Activated CD8-positive, alpha-beta memory T cell treated with anti-CD3 and anti-CD28 coated beads for 1 hour (primary cell): ENCODE measurements at places on chromosomes 16 and 17.

- no peak for DNase-seq
Measured at GRCh38 chr16:27303256-27304100, 10.3 kb upstream of the IL4R start.

DNA sequence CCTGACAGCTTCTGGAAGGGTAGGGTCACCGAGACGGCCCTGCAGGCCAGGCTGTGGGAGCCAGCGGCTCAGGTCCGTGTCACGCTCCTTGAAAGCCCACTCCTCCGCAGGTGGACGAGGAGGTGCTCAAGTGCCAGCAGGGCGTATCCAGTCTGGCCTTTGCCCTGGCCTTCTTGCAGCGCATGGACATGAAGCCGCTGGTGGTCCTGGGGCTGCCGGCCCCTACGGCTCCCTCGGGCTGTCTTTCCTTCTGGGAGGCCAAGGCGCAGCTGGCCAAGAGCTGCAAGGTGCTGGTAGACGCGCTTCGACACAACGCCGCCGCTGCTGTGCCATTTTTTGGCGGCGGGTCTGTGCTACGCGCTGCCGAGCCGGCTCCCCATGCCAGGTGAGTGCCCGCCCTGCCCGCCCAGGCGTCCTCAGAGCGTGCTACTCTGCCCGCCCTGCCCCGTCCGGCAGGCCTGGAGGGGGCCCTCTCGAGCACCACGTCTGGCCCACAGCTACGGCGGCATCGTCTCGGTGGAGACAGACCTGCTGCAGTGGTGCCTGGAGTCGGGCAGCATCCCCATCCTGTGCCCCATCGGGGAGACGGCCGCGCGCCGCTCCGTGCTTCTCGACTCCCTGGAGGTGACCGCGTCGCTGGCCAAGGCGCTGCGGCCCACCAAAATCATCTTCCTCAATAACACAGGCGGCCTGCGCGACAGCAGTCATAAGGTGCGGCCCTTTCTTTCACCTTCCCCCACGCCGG, 1.3 kb downstream of the NAGS start:
- peak; percentile 14 for DNase-seq

GRCh38 chr16:12539185-12539929, 264.3 kb downstream of the CPPED1 start:
- DNase-seq, result no peak

DNA sequence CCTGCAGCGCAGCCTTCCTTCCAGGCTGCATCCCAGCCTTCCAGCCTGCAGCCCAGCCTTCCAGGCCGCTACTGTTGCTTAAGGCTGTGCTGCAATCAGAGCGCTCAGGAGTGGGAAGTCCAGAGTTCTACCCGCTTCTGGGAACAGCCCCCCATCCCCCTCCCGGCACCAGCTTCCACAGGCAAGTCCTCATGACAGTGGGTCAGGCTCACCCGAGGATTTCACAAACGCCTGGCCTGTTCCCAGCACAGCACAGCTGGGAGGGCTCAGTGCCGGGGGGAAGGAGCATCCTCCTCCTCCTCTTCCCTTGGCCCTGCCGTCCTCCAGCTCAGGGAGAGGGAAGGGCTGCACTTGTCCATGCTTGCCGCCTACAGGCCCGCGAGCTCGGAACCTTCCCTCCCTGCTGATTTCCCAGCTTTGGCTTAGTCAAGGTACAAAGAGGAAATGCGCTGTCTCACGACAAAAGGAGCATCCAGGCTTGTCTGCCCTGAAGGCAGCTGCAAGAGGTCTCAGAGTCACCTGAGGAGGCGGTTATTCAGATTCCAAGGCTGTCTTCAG, 8.3 kb downstream of the SOCS3 start:
- DNase-seq, result no peak

DNA sequence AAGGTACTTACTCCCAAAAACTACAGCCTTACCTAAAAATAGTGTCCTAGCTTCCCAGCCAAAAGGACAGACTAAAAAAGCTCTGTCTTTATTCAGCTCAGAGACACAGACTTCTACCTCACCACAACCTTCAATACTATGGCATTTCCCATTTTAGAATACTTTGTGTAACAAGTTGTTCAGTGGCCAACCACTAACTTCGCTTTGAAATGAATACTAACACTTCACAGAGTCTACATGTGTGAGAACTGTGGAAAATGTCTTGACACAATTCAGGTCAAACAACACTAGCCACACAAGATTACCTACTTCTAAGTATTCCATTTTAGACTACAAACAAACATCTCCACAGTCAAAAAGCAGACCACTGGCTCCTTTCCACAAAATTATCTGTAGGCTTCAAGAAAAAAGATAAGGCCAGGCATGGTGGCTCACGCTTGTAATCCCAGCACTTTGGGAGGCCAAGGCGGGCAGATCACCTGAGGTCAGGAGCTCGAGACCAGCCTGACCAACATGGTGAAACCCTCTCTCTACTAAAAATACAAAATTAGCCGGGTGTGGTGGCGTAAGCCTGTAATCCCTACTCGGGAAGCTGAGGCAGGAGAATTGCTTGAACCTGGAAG, 3.2 kb downstream of the HELZ start:
- no peak for DNase-seq

DNA sequence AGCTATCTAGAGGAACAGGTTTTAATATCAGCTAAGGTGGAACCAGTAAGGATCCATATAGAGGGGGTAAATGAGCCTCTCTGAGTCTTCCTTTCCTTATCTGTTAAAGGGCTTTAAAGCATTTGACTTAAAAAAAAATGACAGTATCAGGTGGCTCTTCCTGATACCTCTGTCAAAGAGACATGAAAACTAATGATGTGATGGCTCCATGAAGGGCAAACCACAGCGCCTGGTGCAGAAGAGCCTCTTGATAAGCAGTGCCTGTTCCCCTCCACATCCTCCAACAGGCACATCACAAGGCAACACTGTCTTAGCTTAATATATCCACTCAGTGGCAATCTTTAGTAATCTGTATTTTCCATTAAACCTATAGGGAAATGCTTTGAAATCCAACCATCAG, 68.9 kb downstream of the USP31 start:
- DNase-seq, result no peak

DNA sequence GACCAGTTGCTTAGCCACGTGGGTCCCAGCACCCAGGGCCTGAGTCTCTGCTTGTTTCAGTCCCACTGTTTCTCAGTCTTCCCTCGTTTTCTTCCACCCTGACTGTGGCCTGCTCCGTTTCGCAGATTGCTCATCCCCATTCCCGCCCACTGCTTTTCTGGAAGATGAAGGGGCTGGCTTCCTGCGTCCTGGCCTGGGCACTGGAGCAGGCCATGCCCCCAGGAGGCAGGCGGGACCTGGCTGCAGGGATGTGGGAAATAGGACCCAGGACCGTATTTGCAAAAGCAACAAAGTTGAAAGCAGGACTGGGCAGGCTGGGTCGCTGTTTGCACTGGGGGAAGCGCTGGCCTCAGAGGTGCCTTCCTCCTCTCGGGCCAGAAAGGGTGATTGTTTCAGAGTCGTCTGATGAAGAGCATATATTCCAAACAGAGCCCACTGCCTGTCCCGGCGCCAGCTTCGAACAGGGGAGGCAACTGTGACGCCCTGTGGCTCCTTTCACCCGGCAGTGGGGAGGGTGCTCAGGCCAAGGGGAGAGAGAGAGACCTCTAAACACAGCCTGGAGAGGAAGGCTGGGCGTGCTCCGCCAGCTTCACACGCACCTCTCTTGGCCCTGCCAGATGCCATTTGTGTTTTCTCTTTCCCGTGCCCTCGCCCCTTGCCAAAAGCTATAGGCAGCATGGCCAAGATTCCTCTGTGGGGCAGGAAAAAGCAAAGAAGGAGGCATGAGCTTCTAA, 108.6 kb downstream of the CMIP start:
- no peak for DNase-seq

GRCh38 chr16:64416216-64417005, 705.5 kb downstream of the CDH11 start:
- DNase-seq, result no peak

- no peak for DNase-seq
Measured at GRCh38 chr17:62761884-62762283, 46.2 kb downstream of the MARCHF10 start.

GRCh38 chr17:74842599-74843351, 16.9 kb downstream of the GRIN2C start:
- DNase-seq, result no peak

GRCh38 chr17:78673395-78673794, 96.2 kb upstream of the DNAH17 start:
- DNase-seq, result no peak

DNA sequence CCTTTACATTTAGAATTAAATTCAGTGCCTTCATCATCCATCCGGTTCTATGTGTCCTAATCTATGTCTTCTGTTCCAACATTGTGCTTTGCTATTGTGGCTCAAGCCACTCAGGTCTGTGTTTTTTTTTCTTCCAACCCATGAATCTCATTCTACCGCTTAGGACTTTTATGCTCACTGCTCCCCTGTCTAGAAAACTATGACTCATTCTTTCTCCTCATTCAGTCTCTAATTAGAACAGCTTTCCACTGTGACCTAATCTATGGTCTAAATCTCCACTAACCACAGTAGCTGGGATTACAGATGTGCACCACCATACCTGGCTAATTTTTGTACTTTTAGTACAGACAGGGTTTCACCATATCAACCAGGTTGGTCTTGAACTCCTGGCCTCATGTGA, 418.7 kb downstream of the KCNJ2 start:
- no peak for DNase-seq

GRCh38 chr16:54110016-54110981, 176.3 kb downstream of the IRX3 start:
- DNase-seq, result no peak

- DNase-seq, result no peak
Measured at GRCh38 chr16:15760129-15760528, 96.7 kb downstream of the MYH11 start.

- no peak for DNase-seq
Measured at GRCh38 chr17:39628655-39629493, 2.1 kb downstream of the PPP1R1B start.

- DNase-seq, result no peak
Measured at GRCh38 chr17:703081-703875, 11.4 kb downstream of the VPS53 start.

GRCh38 chr17:18245038-18245776, 13.3 kb downstream of the FLII start:
- no peak for DNase-seq

DNA sequence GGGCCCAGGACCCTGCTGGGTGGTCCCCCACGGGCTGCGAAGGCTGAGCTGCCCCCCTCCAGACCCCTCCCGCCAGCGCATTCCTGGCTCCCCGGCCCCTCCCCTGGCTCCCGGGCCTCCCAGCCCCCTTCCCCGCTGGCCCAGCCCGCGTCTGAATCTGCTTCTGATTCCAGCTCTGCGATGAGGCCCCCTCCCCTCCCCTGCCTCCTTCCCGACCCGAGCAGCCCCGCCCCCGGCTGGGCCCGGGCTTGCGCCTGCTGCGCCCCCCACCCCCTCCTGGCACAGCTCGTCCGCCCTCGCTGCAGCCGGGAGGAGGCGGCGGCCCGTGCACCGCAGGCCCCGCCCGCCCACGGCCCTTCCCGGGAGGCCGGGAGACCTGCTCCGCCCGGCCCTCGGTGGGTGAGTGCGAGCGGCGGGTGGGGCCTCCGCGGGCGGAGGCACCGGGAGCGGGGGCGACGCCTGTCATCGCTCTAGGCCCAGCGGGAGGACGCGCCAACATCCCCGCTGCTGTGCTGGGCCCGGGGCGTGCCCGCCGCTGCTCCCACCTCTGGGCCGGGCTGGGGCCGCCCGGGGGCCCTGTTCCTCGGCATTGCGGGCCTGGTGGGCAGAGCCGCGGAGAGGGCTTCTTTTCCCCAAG, at the start of gene NTN3:
Gene NTN3 (plus strand): TSS at position 282 of the 637 bp plus-strand sequence. CDS start 405 bp downstream, outside the sequence.
- no peak for DNase-seq

- no peak for DNase-seq
Measured at GRCh38 chr17:48567209-48567608, 10.9 kb downstream of the HOXB4 start.

DNA sequence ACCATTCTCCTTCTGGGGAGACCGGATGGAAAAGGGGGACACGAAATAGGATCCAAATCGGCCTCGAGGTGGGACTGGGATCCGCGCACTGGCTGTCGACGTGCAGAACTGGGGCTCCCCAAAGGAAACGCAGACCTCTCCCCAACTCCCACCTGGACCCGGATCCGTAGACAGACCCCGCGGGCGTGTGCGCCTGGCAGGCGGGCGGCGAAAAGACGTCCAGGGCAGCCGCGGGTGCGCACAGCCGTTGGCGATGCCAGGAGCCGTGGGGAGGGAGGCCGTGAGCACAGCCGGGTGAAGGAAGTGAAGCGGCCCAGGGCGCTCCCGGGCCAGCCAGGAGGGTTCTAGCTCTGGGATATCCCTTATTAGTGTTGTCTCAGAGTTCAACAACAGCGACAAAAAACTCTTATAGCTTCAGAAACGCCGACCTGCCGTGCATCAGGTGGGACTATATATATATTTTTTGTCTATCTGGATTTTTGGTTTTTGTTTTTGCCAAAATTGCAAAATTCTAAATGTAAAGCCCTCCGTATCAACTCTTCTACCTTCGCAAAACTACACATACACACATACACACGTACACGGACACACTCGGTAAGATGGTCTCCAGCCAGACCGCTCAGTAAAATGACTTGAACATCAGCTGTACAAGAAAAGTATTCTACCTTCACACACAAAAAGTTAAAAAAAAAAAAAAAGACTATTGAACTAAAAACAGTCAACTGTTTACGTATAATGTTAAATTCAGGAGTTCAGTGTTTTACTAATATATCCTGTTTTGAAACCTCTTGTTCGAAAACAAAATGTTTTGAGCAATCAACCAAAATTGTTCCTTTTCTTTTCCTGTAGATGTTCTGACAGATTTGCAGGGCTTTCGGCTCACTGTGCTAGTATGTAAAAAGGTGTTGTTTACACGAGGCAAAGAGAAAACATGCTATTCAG, 5.2 kb upstream of the AATF start:
- DNase-seq, result no peak

GRCh38 chr16:54288030-54288834, 1.6 kb upstream of the IRX3 start:
- no peak for DNase-seq

GRCh38 chr16:48117217-48118105, 38.3 kb downstream of the ABCC12 start:
- peak; percentile 26 for DNase-seq

- DNase-seq, result no peak
Measured at GRCh38 chr16:10896165-10896564, 19.2 kb downstream of the CIITA start.

DNA sequence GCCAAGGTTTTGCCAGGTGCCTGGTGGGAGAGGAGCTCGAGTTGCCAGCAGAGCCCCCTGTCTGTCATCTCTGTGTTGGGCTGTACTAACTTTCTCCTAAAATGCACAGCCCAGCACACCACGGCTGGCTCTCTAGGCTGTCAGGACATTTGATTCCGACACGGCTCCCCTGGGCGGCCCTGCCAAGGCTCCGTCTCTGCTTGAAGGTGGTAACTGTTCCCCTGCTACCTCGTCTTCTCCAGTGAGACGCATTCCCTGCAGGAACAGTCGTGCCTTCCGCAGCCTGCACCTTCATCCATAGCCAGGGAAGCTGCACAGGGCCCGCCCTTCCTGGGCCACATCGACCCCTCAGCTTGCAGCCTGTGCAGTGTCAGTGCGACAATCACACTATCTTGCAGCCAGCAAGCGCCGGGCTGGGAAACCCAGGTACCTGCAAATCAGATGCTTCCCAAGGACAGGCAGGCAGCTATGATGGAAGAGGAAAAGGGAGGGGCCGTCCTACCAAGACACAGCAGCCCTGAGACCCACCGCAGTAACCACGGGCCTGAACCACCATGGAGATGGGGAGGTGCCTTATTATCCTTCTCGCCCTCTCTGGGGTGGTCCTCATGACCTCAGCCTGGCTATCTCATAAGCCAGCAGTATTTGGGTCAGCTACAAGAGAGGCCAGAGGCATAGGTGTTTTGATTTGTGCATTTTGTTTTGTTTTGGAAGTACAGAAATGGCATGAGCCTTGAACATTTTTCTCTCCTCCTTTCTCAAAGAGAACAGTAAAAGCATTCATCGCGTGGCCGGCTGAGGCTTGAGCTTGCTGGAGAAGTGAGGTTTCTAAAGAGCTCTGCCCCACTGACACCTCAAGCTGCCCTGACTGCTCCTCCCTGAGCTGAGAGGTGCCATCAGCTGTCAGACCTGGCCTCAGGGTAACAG, 361.7 kb upstream of the TNRC6C start:
- no peak for DNase-seq
